ENCODE measurements at places on chromosomes 12 and 14.

GRCh38 chr14:44956866-44957265 is 4.9 kb downstream of the KLHL28 start:
- DNase-seq = no peak

GRCh38 chr14:80269353-80269925 is 58.1 kb upstream of the DIO2 start:
- DNase-seq = no peak

DNA sequence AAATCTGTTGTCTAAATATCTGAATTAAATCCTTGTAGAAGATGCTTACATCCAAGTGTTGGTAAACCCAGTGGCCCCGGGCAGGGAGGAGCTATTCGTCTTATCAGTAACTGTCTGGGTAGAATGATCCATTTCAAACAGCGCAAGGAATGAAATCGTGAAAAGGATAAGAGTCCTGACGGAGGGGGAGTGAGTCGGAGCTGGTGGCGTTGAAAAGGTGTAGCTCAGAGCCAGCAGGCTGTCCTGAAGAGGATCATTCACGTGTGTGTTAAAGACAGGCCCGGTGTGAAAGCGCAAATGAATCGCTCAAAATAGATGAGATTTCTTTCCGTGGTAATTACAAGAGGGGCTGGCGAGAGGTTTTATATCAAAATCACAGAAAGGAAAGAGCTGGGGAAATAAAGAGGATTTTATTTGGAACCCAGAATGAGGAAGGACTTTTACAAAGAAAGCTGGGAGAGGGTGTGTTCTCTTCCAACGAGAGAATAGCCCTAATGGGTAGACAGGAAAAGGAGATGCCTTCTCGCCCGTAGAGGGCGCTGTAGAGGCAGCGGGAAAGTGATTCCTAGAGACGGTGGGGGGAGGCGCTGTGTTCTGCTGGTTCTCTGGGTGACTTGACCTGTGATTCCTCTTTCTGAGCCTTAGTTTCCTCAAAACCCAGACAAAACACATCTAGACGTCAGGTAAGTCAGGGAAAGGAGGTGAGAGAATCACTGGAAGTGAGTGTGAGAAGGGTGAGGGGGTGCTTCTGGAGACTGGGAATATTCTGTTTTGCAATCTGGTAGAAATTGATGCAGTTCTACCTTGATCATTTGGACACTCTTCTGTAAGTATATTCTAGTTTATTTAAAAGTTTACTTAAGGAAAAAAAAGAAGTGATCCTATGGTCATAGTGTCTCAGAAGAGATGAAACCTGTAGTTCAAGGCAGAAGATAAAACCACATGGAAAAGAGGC is 39.3 kb downstream of the SRRM4 start:
- DNase-seq = no peak

- DNase-seq = no peak
Observed at GRCh38 chr12:11652351-11653040, 3.0 kb downstream of the ETV6 start.

DNA sequence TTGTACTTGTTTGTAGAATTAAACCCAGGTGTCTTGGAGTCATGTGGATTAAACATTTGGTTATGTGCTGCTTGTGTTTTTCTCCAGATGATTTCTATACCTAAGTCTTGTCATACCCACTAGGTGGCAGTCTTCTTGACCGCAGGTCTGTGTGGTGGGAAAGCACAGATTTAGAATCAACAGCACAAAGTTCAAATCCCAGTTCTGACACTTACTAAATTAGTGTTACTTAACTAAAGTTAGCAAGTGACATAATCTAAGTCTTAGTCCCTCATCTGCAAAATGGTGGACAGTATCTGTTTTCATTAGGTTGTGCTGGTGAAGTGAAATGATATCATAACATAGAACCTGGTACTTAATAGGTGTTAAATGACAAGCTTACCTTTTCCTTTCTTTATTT is 151.0 kb upstream of the ARHGAP5 start:
- peak; percentile 54 for DNase-seq

GRCh38 chr14:39847194-39847593 is 415.0 kb upstream of the FBXO33 start:
- no peak for DNase-seq

GRCh38 chr12:92987846-92988621 is 58.9 kb upstream of the EEA1 start:
- DNase-seq = no peak

DNA sequence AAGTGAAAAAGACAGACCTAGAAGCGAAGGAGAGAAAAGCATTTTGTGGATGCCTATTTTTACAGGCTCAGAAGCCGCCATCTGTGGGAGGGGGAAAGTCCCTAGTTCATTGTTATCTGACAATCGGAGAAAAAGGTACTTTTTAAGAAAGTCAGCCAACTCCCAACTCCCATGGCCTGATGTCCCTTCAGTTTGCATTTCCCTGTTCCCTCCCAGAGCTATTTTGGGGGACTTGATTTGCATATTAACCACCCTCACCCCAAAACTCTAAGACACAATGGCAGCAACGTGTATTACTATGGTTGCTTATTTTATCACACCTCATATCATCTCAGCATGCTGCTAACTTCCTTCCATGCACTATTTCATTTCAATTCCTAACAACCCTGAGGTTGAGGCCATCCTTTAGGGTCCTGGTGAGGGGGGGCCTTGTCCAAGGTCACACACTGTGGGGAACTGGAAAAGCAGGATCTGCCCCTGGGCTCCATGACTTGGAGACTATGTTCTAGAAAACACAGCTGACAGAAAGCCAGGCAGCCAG is 18.7 kb downstream of the HVCN1 start:
- no peak for DNase-seq

DNA sequence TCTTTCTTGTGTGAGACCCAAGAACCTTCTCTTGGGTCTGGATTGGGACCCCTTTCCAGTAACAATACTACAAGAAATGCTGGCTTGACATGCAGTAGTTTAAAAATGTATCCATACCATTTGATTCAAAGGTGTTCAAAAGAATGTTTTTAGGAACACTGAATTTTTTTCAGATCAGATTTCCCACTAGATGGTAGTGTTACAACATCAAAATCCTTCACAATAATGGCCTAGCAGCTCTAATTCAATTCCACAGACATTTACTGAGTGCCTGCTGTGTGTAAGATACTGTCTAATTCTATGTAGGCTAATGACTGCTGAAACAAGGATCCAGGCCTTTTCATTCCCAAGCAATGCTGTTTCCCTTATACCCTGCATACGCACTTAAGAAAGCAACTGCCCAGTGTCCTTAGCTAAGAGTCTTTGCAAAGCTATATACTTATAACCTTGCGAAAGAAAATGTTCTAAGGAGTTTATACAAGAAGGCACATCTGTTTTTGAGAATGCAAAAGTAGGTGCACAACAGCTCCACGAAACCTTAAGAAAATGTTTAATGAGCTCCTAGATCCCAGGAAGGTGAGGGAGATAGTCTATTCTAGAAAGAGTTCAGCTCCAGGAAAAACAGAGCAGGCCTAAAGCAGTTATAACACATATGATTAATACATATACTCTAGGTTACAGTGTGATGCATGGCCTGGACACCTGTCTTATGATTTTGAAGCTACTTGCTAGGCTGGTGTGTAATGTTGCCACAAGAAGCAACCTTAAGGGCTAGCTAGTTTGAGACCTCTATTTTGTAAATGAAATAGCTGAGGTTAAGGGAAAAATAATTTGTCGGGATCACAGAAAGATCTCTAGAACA is 50.9 kb upstream of the PKP2 start:
- DNase-seq = no peak

- DNase-seq = no peak
Observed at GRCh38 chr14:26597589-26598080, at the start of gene NOVA1. NOVA1 (minus strand) TSS chr14:26598033; CDS start chr14:26597436, 597 bp downstream.

DNA sequence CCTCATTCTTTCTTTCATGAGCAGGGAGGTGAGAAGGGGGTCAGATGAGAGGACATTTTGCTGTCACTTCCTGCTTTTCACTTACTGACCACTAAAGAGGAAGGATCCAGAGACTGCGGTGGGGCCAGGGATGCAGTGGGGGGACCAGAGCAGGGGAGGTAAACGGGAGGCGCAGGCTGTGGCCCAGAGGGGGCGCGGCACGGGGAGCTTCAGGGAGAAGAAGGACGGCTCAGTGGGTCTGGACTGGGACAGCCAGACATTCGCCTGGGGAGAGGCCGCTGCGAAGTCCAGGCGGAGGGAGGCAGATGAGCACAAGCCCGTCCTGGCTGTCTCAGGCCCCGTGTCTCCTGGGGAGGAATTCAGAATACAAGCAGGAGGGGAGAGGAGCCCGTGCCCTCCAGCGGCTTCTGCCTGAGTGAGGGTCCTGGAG is 41.2 kb downstream of the SLC6A12 start:
- DNase-seq = no peak

DNA sequence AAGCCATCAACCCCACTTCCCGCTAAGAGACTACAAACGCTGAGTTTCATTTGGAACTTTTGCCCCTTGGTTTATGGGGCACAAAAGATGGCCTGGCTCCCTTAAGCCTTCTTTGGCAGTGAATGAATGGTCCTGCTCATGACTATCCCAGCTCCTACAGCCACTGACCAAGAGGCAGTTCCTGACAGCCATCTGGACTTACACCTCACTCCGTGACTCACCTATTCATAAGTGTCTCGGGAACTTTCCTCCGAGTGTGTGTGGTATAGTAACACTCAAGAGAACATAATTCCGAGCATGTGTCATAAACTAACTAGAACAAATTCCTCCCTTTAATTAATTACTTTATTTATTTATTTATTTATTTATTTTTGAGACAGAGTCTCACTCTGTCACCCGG is 51.9 kb upstream of the NUDT4 start:
- DNase-seq = no peak

- no peak for DNase-seq
Observed at GRCh38 chr14:71970272-71970671, 38.0 kb downstream of the RGS6 start.

DNA sequence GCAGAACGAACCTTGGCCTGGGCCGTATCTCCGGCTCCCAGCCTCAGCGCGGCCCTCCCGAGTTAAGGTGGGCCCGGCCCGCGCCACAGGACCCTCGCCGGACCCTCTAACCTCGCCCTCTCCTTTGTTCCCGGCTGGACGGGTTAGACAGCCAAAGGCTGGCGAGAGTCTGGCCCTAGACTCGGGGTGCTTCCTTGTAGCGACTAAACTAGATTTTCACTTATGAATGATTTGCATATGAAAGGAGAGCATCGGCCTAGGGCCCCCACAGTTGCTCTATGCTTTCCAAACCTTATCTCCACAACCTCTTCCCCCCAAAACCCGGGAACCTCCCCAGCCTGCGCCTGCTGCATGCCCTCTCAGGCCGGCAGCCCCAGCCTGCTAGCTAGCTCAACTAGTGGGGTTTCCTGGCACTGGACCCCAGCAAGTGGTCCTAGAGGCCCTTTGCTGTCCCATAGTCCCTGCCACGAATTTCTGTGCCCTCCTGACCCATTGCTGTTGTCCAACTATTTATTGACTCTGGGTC is 2.0 kb downstream of the HOXC5 start:
- DNase-seq = no peak

DNA sequence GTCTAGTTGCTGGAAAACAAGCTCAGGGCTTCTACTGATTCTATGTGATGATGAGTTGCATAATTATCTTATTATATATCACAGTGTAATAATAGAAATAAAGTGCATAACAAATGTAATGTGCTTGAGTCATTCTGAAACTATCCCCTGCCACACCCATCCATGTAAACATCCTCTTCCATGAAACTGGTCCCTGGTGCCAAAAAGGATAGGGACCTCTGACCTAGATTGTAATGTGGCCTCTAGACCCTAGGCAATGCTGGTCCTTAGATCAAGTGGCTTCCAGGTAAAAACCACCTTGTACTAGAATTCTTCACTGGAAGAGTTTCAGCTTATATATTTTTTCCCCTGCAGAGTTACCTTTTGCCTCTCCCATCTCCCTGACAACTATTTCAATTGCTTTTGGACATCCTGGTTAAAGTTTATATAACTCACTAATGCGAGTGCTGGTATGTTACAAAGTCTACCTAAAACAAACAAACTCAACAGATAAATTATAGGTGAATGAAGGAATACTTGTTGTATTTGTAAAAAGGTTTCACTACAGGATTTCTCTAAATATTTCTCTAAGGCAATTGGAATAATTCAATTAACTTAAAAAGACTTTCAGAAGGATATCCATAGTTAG is 462.5 kb downstream of the NAV3 start:
- DNase-seq = no peak

GRCh38 chr12:26198742-26199141 is 3.4 kb downstream of the SSPN start:
- DNase-seq = no peak

DNA sequence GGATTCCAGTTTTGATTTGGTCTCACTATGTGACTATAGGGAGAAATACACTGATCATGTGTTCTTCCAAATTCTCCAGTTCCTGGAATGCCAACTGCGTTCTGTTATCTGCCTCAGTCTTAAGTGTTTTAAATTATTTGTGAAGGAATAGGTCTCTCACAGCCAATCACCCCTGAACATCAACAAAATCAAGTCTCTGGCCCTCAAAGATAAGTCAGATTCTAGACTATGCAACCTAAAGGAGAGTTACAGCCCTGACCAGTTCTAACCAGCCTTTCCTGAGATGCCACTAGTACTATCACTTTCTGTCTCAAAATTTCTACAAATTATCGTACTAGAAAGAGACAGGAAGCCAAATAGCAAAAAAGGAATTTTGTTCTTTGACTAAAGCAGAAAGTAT is 22.3 kb downstream of the ZFC3H1 start:
- no peak for DNase-seq

GRCh38 chr12:18139989-18140596 is 50.1 kb upstream of the RERGL start:
- DNase-seq = no peak

GRCh38 chr12:92928421-92928961 is 604 bp downstream of the EEA1 start:
- peak; percentile 27 for DNase-seq

DNA sequence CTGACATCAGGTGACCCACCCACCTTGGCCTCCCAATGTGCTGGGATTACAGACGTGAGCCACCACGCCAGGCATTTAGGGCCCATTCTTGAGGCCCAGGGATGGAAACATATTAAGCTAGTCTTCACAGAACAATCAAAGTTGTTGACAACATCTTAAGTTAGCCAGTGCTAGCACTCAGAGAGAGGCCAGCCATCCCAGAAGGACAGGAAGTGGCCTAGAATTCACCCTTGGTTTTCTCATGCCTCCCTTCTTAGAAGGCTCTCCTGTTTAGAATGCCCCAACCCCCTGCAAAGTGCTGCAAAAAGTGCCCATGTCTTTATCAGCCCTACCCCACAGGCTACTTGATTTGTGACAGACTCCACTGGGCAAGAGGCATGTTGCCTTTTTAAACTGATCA is 12.1 kb upstream of the OR6J1 start:
- DNase-seq = no peak

- no peak for DNase-seq
Observed at GRCh38 chr14:95264271-95264973, 55.3 kb downstream of the CLMN start.
